Hematopoietic multipotent progenitor cell treated with erythropoietin and hydrocortisone succinate and interleukin-3 and kit ligand, for 17 days (in vitro differentiated cells): ENCODE measurements at places on chromosomes 1 and 21.
A peak's percentile ranks its signal among the peaks of the same experiment; 100 is the strongest.

- DNase-seq, result no peak
Measured at GRCh38 chr1:150160964-150161621, 11.4 kb downstream of the PLEKHO1 start.

- DNase-seq, result no peak
Measured at GRCh38 chr1:56409112-56409691, 170.2 kb downstream of the PLPP3 start.

GRCh38 chr1:230839173-230839572 is 29.1 kb downstream of the C1orf198 start:
- DNase-seq, result no peak

DNA sequence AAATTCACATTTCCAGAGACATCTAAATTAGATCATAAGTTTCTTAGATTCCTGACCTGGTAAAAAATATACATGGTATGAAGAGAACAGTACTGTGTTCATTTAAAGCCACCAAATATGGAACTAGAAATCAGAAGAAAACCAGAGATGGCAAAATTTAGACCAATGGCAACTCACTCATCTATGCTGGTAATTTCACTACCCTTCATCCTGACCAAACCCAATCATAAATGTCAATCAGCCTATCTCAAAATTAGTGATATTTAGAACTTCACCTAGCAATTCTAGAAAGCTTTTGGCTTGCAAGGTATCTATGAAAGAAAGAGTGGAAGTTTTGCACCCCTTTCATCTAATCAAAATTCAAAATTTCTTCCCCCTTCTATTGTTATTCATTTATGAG is 107.7 kb downstream of the NIBAN1 start:
- no peak for DNase-seq

DNA sequence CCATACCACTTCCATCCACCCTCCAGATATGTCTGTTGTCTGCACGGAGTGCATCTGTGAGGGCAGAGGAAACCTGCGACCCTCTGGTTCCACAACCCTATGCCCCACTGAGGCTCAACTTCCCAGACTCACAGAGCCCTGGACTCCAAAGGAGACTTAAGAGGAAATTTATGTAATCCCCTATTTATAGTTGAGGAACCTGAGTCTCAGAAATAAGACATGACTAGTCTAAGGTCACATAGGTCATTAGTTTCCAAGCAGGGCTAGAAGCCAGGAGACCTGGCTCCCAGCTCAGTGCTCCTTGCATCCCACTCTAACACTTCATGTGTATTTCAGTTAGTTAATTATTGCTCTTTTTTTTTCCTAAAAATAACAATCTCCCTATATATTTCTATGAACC is 15.7 kb upstream of the LEMD1 start:
- DNase-seq, result no peak

GRCh38 chr1:58162952-58163550 is 383.5 kb downstream of the OMA1 start:
- DNase-seq, result peak; percentile 11

DNA sequence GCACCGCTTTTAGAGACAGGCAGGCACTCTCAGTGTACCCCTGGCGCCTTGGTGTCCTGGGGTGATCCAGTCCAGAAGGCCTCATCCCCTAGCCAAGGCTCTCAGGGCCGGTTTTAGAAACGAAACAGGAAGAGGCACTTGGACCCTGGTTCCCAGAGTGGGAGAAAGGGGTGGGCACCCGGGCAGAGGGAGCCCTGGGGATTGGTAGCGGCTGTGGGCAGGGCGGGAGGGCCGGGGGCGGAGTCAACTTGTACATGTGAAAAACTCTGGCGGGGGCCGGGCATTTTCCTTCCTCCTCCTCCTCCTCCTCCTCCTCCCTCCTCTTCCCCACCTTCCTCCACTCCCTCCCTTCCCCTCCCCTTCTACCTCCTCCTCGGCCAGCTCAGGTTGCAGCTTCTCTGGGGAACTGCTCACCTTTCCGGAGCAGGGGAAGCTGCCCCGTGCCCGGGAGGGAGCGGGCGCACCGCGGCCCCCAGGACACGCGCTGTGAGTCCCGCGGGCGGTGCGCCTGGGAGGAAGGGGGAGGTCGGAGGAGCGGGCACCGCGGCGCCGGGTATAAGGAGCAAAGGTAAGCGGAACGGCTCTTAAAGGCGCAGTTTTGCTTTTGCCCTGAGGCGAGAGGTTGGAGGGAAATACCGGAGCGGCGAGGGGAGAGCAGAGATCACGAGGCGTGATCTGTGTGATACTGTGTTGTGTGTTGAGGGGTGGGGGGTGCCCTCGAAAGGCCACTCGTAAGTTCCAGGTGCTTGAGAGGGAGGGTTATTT is at the start of gene CDK18:
Gene CDK18 (plus strand): TSS at position 359 of the 765 bp plus-strand sequence. CDS start 18,499 bp downstream, outside the sequence.
- no peak for DNase-seq

DNA sequence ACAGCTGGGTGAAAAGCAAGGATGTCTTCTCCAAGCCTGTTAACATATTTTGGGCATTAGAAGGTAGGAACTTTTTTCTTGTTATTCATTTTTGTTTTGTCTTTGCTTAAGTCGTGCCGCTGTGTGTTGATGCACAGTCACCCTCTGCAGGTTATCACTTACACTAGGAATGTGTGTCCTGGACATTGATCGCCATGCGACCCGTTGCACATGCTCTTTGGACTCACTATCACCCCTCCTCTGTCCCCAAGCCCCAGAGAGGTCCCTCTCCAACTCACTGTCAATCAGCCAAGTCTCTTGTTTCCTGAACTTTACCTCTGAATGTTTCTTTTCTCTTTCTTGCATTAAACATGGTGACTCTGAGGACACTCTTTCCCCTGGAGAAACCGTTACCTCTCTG is 40.0 kb upstream of the CD101 start:
- no peak for DNase-seq

GRCh38 chr1:109250454-109251276 is 1.3 kb downstream of the CELSR2 start:
- no peak for DNase-seq

- peak; percentile 60 for DNase-seq
Measured at GRCh38 chr1:223844787-223845036, 1.0 kb downstream of the TP53BP2 start.

- DNase-seq, result no peak
Measured at GRCh38 chr1:110605901-110606656, at the start of gene KCNA2. TSS of gene KCNA2 (minus strand) at chr1:110606358. CDS start at chr1:110604782, 1,576 bp downstream.

DNA sequence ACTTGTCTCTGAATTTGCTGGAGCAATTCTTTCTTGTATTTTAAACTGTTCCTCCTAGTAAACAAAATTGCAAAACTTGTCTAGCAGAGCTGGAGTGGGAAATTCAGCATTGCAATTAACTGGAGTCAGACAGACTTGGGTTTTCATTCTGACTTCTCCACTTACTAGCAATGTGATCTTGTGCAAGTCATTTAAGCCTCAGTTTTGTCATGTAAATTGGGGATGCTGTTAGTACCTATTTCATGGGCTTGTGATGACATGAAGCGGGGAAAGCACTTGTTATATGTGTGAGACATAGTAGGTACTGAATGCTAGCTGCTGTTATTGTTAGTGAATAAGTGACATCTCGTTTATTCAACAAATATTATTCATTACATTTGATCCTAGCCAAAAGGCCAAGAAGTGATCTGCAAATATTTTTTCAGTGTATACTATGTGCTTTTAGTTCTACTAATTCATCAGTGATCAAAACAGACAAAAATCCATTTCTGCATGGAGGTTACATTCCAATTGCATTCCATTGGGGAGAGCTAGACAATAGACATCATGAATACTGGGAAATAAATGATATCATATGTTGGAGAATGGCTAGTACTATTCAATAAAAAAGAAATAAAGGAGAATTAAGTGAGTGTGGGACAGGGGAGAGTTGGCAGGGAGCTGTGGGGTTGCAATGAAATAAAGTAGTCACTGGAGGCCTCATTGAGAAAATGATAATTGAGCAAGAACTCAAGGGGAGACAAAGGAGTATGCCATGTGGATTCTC is 47.1 kb downstream of the CACHD1 start:
- no peak for DNase-seq

DNA sequence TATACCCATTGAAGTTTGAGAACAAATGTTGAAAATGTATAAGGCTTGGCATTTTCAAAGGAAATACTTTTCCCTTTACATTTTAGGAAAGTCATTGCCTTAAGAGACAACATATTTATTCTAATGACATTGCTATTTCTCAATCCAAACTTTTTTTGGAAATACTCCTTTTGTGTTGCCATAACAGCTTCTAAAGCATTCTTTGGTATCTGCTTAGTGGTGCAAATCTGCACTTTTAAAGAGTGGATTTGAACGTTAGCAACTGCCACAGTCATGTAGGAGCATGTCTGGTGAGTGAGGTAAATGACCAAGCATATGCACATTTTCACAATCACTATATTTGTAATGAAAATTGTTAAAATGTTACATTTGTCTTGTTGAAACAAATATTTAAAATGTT is 124.4 kb upstream of the GORAB start:
- no peak for DNase-seq

DNA sequence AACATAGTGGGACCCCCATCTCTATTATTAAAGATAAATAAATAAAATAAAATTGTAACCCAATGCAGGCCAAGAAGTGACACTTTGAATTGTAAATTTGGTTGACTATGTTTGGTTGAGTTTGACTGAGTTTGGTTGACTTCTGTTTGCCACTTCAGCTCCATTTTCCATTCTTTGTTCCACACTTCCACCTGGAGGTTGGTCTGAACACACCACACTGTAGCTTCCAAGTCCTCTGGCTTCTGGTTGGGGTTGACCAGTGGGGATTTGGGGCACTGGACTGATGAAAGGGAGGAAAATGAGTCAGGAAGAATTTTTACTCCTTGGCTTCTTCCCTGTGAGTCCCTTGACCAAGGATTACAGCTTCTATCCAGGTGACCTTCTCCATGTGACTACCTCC is 40.6 kb upstream of the DIPK1A start:
- no peak for DNase-seq

DNA sequence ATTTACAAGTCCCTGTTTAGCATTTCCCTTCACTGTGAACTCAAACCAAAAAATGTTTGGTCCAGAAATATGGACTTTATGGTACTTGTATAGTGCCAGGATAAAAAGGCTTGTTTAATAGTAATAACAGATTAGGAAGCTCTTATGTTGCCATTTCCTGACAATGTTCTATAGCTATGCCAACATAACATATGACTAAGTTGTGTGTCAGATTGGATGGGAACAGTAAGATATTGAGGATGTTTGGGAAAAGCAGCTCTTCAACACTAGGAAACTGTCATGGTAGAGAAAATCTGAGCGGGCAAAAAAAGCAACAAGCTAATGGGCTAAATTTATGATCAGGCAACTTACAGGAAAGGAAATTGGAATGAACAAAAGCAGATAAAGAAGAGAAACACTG is 287.1 kb upstream of the ADGRL4 start:
- DNase-seq, result no peak

DNA sequence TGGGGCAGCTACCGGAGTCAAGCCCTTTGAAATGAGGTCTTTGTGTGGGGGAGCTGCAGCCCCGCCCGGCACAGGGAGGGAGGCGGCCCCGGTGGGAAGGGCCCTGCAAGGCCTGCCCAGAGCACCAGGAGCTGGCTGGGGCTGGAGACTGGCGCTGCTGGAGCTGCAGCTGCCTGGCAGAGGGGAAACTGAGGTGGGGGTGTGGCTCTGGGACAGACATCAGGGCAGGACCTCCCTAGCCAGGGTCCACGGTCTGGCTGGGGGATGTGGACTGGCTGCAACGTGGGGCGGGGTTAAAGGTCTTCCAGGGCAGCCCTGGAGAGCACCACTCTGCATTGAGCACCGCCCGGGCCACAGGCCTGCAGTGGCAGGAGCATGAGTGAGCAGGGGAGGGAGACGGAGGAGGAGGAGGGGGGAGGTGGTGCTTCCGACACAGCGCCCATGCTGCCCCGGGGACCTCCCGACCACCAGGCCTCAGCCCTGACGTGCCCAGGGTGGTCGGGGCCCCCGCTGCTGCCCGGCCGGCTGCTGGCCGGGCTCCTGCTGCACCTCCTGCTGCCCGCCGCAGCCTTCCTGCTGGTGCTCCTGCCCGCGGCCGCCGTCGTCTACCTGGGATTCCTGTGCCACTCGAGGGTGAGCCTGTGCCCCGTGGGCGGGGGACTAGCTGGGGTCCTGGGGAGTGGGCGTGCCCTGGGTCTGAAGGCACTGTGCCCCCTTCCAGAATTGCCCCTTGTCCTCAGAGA is 4.8 kb upstream of the ANKRD65 start:
- DNase-seq, result no peak

DNA sequence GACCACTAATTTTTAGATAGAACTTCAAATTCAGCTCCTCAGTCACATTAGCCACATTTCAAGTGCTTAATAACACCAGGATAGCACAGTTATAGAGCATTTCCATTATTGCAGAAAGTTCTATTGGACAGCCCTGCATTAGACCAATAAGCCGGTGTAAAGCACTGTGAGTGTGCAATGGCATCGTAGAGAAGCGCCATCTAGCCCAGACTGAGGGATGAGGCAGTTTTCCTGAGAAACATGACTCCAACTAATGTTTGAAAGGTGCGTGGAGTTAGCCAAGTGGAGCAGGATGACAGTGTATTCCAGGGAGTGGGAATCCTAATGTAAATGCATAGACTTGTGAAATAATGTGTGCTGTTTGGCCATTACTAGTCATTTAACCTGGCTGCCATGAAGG is 7.7 kb downstream of the RPE65 start:
- DNase-seq, result no peak

- no peak for DNase-seq
Measured at GRCh38 chr1:39926343-39926793, 24.7 kb upstream of the MYCL start.

DNA sequence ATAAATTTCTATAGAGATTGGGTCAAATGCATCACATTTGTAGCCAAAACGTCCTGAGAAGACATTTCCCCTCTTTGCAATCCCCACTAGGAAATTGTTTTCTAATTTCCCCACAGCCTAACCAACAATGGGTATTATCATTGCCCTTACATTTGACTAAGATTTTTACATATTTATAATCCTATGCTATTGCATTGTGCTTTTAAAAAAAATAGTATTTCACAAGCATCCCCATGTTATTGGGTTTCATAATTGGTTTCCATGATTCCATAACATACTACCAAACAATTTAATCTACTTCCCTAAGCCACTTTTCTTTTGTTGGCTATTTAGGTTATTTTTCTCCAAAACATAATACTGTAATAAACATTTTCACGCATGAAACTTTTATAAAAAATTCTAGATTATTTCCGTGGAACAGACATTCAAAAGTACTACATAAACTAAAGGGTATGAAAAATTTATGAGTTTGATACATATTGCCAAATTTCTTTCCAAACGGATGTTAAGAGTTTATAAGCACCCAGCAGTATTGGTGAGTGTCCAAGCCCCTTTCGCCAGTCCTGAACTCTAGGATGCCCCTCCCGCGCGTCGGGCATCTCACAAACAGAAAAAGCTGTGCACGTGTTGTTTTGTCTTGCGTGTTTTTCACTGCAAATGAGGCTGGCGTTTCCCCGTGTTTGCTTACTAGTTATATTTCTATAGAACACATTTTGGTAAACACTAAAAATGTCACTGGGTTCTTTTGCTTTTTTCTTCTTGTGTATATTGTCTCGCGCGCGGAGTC is 2.0 kb upstream of the LHX4 start:
- DNase-seq, result no peak

- no peak for DNase-seq
Measured at GRCh38 chr1:109482242-109482641, 1.5 kb upstream of the ATXN7L2 start.

DNA sequence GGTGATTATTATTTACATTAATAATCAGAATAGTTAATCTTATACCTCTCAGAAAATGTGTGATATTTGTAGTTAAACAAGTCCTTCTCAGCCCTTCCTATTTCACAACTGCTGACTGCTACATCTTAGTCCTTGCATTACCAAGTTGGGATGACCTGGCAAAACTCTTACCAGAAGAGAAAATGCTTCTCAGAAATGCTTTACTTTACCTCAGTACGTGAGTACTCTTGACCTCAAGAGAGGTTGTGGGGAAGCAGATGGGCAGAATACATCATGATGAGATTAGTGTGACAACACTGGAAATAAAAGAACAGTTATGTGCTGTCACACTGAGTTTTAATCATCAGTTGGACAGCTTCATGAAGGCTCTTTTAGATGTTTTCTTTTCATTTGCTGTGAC is 16.2 kb downstream of the CFAP126 start:
- DNase-seq, result no peak
